Stimulated activated CD4-positive, alpha-beta T cell treated with anti-CD3 and anti-CD28 coated beads, Interleukin-2, amount 100 ng/mL, for 4 hours (primary cell): ENCODE measurements at places on chromosomes 16 and 17.

GRCh38 chr17:7001318-7001961 lies 5.6 kb downstream of the ALOX12 start:
- DNase-seq = no peak

DNA sequence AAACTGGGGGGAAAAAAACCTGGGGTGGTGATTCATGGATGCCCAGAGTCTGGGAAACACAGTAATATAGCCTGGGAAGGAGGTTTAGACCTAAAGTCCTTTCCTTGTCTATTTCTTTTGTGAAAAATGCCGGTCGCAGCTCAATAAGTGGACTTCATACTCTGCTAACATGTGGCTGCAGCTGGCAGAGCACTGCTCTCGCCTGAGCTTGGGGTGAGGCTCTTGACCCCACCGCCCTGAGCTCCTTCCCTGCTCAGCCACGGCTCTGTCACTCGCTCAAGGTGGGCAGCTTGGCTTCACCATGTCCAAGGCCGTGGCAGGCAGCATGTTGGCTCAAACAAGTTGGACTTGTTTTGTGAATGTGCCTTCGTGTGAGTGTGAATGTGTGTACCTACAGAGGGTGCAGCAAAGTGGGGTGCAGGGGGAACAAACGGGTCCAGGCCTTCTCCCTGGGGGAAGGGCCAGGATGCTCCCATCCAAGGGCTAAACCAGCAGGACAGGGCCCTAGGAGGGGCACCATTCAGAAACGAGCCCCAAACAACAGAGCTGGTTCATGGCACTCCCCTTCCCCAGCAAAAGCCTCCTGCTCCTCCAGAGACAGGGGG lies 4.9 kb downstream of the FA2H start:
- no peak for DNase-seq

DNA sequence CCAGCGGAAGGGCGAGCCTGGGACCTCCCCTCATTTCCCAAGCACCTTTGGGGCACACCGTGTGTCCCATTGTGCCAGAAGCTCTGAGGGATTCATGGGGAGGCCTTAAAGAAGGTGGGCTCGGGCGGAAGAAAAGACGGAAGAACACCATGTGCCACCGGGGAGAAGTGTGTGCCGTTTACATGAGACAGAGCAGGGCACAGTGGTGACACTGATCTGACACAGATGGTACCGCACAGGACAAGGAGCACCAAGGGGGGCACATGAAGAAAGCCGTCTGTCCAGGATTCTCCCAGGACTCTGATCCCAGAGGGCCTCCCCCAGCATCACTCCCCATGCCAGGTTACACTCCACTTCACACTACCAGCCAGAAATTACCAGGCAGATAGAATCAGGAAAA lies 128.7 kb upstream of the CHMP6 start:
- DNase-seq = no peak

DNA sequence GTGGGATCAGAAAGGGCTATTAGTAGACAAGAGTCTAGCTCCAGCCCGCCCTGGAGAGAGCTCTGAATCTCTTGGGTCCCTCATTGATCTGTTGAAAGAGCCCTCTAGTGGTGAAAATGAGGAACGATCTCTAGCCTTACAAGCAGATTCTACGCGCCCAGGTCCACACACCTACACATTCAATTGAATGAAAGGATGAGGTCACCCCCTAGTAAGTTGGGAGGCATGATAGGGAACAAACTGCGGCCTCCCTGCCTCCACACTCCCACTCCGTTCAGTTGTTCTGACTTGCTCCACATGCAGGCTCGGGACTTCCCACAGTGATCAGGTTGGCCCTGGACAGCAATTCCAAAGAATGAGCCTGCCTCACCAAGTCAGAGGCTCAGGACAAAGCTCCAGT lies 2.9 kb upstream of the CACNG3 start:
- DNase-seq = no peak

- no peak for DNase-seq
These were observed 137.6 kb downstream of the RBFOX3 start for GRCh38 chr17:79473111-79473875.

- no peak for DNase-seq
These were observed 177.9 kb upstream of the NLRP1 start for GRCh38 chr17:5762191-5762590.

GRCh38 chr17:46128453-46128852 lies 64.8 kb downstream of the KANSL1 start:
- no peak for DNase-seq

- no peak for DNase-seq
These were observed 24.5 kb upstream of the MAPT start for GRCh38 chr17:45869676-45870341.

GRCh38 chr16:85557971-85558657 lies 55.0 kb upstream of the GSE1 start:
- no peak for DNase-seq

DNA sequence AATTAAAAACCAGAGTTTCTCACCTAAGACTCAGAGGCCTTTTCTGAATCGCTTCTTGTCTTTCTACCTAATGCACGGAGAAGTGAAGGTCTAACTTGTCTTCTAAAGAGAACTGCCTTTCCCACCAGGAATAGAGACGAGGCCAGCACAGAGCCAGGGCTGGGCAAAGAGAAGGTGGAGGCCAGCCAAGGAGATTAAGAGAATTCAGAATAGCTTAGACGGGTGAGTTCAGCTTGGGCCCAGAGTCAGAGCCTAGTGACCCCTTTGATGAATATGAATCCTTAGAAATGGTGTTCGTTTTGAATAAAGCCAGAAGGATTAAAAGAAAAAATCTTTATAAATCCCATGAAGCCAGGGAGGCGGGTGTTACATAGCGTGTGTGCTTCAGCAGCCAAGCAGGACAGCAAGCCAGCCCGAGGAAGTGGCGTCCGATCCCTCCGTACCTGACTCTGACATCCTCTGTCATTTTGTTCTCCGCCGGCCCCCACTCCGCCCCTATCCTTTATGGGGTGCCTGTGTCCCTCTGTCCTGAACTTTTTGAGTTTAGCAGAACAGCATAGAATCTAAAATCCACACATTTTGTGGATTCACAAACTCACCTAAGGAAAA lies 7.4 kb downstream of the GSG1L2 start:
- no peak for DNase-seq

DNA sequence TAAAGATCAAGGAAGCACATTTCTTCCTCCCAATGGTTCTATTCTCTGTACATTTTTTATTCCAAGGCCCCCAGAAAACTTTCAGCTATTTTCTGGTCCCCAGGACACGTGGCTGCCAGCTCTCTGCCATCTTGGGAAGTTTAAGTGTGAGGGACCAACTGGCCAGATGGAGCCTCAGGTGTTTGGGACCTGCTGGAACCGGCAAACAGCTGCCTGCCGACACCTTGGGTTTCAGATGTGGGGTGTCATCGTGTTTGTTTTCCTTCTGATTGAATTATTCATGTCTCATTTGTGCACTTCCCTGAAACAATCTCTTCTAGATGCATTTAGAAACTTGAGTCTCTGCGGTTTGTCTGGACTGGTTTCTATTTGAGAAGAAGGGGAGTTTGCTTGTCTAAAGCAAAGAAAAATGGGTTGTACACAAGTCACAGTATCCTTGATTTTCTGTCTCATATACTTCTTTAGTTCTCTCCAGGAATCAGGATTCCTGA lies 386.5 kb downstream of the SLC39A11 start:
- DNase-seq = no peak

DNA sequence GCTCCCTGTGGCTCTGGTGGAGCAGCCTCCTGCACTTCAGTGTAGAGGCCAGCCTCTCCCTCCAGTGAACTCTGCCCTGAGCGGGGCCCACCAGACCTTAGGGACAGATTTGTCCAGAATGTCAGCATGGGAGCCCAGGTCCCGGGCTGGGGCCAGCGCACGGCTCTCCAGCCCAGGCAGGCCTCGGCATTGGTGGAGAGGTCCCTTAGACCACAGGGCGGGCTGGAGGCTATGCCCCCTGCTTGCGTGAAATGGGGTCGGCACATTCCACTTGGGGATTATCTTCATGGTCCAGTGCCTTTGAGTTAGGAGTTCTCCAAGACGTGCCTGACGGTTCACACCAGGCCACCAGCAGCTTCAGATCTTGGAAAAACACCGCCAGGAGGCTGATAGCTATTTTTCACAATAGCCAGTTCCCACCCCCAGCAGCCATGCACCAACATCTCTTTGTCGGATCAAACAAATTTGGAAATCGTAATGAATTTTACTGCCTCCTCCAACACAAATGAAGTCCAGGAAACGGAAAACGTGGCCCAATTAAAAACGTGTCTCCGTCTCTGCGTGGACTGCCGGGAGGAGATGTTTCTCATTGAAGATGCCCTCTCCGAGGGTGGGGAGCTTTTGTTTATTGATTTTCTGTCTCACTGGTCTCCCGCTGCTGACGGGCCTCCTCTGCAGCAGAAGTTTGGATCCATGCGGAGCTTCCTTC lies 110.0 kb upstream of the CIBAR2 start:
- DNase-seq = no peak

GRCh38 chr16:25855063-25855462 lies 163.3 kb downstream of the HS3ST4 start:
- DNase-seq = no peak

GRCh38 chr17:45171338-45172231 lies 9.9 kb downstream of the HEXIM2 start:
- DNase-seq = no peak

DNA sequence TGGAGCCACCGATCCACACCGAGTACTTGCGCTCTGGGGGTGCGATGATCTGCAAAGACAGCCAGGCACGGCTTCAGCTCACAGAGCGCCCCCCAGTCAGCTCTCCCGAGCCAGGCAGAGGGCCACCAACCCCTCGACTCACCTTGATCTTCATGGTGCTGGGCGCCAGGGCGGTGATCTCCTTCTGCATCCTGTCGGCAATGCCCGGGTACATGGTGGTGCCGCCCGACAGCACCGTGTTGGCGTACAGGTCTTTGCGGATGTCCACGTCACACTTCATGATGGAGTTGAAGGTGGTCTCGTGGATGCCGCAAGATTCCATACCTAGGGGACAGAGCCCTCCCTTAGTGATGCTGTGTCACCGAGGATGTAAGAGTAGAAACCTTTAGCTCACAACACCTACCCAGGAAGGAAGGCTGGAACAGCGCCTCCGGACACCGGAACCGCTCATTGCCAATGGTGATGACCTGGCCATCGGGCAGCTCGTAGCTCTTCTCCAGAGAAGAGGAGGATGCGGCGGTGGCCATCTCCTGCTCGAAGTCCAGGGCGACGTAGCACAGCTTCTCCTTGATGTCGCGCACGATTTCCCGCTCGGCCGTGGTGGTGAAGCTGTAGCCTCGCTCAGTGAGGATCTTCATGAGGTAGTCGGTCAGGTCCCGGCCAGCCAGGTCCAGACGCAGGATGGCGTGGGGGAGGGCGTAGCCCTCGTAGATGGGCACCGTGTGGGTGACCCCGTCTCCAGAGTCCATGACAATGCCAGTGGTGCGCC lies 1.6 kb downstream of the ACTG1 start:
- no peak for DNase-seq

DNA sequence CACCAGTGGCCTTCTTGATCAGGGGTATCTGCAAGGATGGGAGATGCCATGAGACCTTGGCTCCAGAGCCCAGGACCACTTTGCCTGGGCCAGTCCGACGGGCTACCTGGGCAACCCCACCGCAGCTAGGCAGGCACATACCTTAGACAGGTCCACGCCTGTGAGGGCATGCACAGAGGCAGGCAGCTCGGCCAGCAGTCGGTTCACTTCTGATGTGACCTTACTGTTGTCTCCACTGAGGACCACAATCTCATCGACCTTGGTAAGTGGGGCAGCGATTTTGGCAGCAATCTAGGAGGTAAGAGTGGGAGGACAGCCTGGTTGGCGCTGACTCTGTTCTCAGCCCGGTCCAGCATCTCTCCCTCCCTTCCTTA lies 17.0 kb downstream of the FLOT2 start:
- no peak for DNase-seq

- no peak for DNase-seq
These were observed 83.5 kb upstream of the TNRC6A start for GRCh38 chr16:24645739-24646645.

- DNase-seq = no peak
These were observed 24.0 kb downstream of the LIMD2 start for GRCh38 chr17:63675607-63676546.

DNA sequence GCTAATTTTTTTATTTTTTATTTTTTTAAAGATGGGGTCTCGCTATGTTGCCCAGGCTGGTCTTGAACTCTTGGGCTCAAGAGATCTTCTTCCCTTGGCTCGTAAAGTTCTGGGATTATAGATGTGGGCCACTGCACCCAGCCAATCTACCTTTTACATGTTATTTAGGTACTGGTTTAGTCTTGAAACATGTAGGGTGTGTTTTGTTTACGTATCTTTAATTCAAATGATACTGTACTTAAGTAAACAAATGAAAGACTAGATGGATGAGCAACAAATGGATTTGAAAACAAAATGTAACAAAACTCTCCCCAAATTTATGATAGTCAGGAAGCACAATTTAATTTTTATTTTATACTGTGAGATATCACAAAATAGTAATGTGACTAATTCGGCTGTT lies 207.7 kb downstream of the LGALS9B start:
- DNase-seq = no peak

DNA sequence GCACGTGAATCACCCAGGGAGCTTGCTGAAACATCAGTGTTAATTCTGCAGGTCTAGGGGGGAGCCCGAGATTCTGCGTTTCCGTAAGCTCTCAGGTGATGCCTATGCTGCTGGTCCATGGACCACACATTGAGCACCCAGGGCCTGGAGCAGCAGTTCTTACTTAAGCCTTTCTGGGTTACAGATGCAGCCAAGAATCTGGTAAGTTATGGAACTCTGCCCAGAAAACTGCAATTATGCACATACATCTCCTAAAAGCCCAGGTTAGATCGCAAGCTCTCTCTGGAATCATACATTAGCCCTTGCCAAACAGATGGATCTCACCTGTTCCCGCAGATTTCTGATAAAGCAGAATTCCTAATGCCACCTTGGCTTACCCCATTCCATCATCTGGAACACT lies 265.9 kb upstream of the SALL1 start:
- no peak for DNase-seq

GRCh38 chr17:67633751-67634211 lies 84.0 kb upstream of the NOL11 start:
- DNase-seq = no peak

- DNase-seq = no peak
These were observed 31.8 kb upstream of the PSMD7 start for GRCh38 chr16:74264811-74265210.

- no peak for DNase-seq
These were observed 5.4 kb upstream of the PRR35 start for GRCh38 chr16:554640-555365.

DNA sequence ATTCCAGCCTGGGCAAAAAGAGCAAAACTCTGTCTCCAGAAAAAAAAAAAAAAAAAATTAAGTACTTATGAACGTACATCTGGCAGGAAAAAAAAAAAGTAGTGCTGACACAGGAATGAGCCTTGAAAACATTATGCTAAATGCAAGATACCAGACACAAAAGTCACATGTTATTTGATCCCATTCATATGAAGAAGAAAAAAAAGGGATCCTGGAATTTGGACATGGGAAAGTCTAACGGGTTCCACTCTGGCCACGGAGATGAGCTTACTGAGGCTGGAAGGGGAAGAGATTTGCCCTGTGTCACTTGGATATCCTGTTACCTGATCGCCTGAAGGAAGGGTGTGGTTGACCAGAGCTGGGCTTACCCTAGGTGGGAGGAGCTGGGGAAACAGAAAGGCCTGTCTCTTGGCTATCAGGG lies 251.9 kb downstream of the PARN start:
- DNase-seq = no peak

GRCh38 chr17:29682987-29683386 lies 60.3 kb upstream of the CORO6 start:
- no peak for DNase-seq
